Lower lobe of right lung (tissue), 2 donors: ENCODE measurements at places on chromosomes 5 and 9.

GRCh38 chr9:93492327-93492726 lies 38.9 kb upstream of the FAM120AOS start:
- no peaks in the 10 kb centered on the region for H3K27me3 ChIP-seq
- H3K4me3 ChIP-seq = no peak overlapping the region
- peaks cover 37% of the 10 kb centered on the region for H3K36me3 ChIP-seq
- DNase-seq = no peak

GRCh38 chr5:72383726-72384125 lies 63.6 kb downstream of the PTCD2 start:
- no peaks in the 10 kb centered on the region for H3K27me3 ChIP-seq
- DNase-seq = no peak
- H3K27ac ChIP-seq = no peak overlapping the region
- H3K36me3 ChIP-seq = no peaks in the 10 kb centered on the region
- peaks cover under 1% of the 10 kb centered on the region for H3K4me1 ChIP-seq

DNA sequence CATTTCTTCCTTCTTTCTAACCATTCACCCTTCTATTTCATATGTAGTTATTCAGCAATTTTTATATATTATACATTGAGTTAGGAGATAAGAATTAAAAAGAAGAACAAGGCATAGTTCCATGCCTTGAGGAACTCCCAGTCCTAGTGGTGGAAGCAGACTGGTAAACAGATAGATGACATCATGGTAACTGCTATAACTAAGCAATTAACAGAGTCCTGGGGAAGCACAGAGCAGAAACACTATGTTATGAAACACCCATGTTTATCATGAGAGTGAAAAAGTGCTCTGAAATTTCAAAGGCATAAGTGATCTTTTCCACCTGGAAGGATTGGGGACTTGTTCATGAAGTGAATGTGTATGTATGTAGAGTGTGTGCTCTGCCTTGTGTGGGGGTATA lies 14.6 kb downstream of the PAPPA start:
- no peaks in the 10 kb centered on the region for H3K4me1 ChIP-seq
- no peak for DNase-seq
- H3K4me3 ChIP-seq = no peak overlapping the region

- no peaks in the 10 kb centered on the region for H3K27me3 ChIP-seq
- H3K4me3 ChIP-seq = no peak overlapping the region
- H3K27ac ChIP-seq = no peak overlapping the region
- DNase-seq = no peak
- no peaks in the 10 kb centered on the region for H3K4me1 ChIP-seq
Measured at GRCh38 chr5:40981420-40981819, 72.1 kb downstream of the C7 start.

- H3K36me3 ChIP-seq = peaks cover 50% of the 10 kb centered on the region
- H3K27me3 ChIP-seq = no peaks in the 10 kb centered on the region
- no peak overlapping the region for H3K4me3 ChIP-seq
- H3K4me1 ChIP-seq = no peaks in the 10 kb centered on the region
- DNase-seq = no peak
Measured at GRCh38 chr5:154419236-154419635, 26.6 kb upstream of the SAP30L start.

- DNase-seq = no peak
- H3K36me3 ChIP-seq = no peaks in the 10 kb centered on the region
- H3K27ac ChIP-seq = no peak overlapping the region
- peaks cover 5% of the 10 kb centered on the region for H3K27me3 ChIP-seq
- H3K4me3 ChIP-seq = no peak overlapping the region
Measured at GRCh38 chr9:137402746-137403145, 20.2 kb downstream of the EXD3 start.

GRCh38 chr5:171474230-171474813 lies 54.9 kb downstream of the FGF18 start:
- no peak overlapping the region for H3K4me3 ChIP-seq
- H3K27me3 ChIP-seq = no peaks in the 10 kb centered on the region
- no peak for DNase-seq
- no peaks in the 10 kb centered on the region for H3K36me3 ChIP-seq

GRCh38 chr9:127437497-127438264 lies 13.5 kb downstream of the ZNF79 start:
- H3K36me3 ChIP-seq = peaks cover 97% of the 10 kb centered on the region
- no peak overlapping the region for H3K4me3 ChIP-seq
- no peak for DNase-seq
- no peaks in the 10 kb centered on the region for H3K27me3 ChIP-seq
- no peaks in the 10 kb centered on the region for H3K4me1 ChIP-seq
- no peak overlapping the region for H3K27ac ChIP-seq

- DNase-seq = no peak
- H3K27me3 ChIP-seq = no peaks in the 10 kb centered on the region
- H3K4me1 ChIP-seq = peaks cover 76% of the 10 kb centered on the region
- no peaks in the 10 kb centered on the region for H3K36me3 ChIP-seq
- no peak overlapping the region for H3K4me3 ChIP-seq
Measured at GRCh38 chr9:69172895-69173294, 1.2 kb upstream of the TJP2 start.

- no peak overlapping the region for H3K27ac ChIP-seq
- no peaks in the 10 kb centered on the region for H3K36me3 ChIP-seq
- no peak for DNase-seq
- H3K4me1 ChIP-seq = no peaks in the 10 kb centered on the region
Measured at GRCh38 chr5:176762489-176762888, 47.9 kb upstream of the UNC5A start.

- no peaks in the 10 kb centered on the region for H3K27me3 ChIP-seq
- H3K27ac ChIP-seq = peak overlapping the region; percentile 32
- no peaks in the 10 kb centered on the region for H3K36me3 ChIP-seq
- H3K4me3 ChIP-seq = no peak overlapping the region
- peaks cover 56% of the 10 kb centered on the region for H3K4me1 ChIP-seq
Measured at GRCh38 chr5:149152317-149152746, 11.0 kb downstream of the ABLIM3 start.

DNA sequence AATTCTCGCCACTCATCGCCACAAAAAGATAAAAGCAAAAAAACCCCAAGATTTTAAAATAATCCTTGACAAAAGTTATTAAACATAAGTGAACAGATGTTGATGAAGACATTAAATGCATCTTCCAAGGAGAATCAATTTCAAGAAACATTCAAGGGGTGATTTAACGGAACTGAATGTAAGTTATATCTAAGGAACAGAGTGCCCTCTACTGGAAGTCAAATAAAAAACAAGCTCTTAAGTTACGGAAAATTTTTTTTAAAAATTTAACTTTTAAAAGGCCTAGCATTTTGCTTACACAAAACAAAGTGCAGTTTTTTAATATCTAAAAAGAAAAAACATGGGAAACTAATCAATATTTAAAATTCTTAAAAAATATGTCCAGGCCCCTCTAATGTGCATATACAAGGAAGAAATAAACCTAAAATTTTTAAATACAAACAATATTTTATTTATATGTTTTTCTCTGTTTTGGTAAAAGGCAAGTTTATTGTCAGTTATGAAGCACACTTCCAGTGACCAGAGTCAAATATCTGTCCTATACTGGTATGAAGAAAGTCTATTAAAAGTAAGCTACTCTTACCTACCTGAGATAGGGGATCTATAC lies 28.0 kb downstream of the TEX10 start:
- H3K4me3 ChIP-seq = no peak overlapping the region
- H3K27ac ChIP-seq = no peak overlapping the region
- no peak for DNase-seq
- H3K27me3 ChIP-seq = no peaks in the 10 kb centered on the region
- no peaks in the 10 kb centered on the region for H3K4me1 ChIP-seq
- H3K36me3 ChIP-seq = peaks cover 63% of the 10 kb centered on the region

DNA sequence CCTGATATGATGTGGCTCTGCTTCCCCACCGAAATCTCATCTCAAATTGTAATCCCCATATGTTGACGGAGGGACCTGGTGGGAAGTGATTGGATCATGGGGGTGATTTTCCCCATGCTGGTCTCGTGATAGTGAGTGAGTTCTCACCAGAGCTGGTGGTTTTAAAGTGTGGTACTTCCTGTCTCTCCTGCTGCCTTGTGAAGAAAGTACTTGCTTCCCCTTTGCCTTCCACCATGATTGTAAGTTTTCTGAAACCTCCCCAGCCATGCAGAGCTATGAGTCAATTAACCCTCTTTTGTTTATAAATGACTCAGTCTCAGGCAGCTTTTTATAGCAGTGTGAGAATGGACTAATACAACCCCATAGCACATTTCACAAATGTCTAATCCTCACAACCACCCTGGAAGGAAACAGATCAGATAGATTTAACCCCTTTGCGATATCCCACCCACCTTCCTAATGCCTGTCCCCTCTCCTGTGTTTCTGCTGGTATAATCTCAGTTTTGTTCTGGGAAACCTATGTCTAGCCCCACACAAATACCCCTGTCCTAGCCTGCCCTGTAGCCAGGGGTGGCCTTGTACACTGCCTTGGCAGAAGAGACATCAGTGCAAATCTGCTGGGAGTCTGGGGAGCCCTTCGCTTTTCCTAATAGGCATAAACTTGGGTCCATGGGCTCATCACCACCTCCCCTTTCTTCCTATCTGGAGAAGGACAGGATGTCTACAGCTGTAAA lies 157.0 kb upstream of the RAI14 start:
- peaks cover 47% of the 10 kb centered on the region for H3K4me1 ChIP-seq
- peak overlapping the region; percentile 47 for H3K27ac ChIP-seq
- H3K36me3 ChIP-seq = no peaks in the 10 kb centered on the region
- no peaks in the 10 kb centered on the region for H3K27me3 ChIP-seq

- H3K4me3 ChIP-seq = no peak overlapping the region
- H3K36me3 ChIP-seq = no peaks in the 10 kb centered on the region
- H3K27ac ChIP-seq = no peak overlapping the region
- no peak for DNase-seq
Measured at GRCh38 chr5:135429301-135430134, 17.6 kb downstream of the DCANP1 start.

DNA sequence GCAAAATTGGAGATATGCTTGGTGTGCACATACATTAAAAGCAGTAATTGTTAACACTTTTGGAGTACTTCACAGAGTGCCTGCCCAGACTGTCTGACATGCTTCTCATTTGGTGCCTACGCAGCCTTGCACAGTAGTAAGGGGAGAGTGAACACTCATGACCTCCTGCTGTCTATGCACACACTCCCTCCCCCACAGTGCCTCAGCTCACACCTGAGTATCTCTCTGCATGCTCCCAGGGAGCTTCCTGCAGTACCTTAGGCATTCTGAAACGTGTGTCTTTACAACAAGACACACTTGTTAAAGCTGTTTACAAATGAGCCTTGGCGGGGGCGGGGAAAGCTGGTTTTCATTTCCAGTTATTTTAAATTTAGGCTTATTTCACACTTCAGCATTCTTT lies 18.0 kb downstream of the MAP3K1 start:
- no peak overlapping the region for H3K27ac ChIP-seq
- no peak for DNase-seq
- H3K4me3 ChIP-seq = no peak overlapping the region
- no peaks in the 10 kb centered on the region for H3K36me3 ChIP-seq

- H3K27ac ChIP-seq = no peak overlapping the region
- no peak overlapping the region for H3K4me3 ChIP-seq
- no peaks in the 10 kb centered on the region for H3K27me3 ChIP-seq
- H3K36me3 ChIP-seq = no peaks in the 10 kb centered on the region
- DNase-seq = no peak
- H3K4me1 ChIP-seq = no peaks in the 10 kb centered on the region
Measured at GRCh38 chr5:89729623-89730301, 679.8 kb downstream of the CETN3 start.

- no peaks in the 10 kb centered on the region for H3K36me3 ChIP-seq
- no peak overlapping the region for H3K27ac ChIP-seq
- H3K4me1 ChIP-seq = no peaks in the 10 kb centered on the region
- H3K27me3 ChIP-seq = no peaks in the 10 kb centered on the region
- H3K4me3 ChIP-seq = no peak overlapping the region
Measured at GRCh38 chr5:83440826-83441225, 30.7 kb upstream of the VCAN start.

- H3K4me1 ChIP-seq = peaks cover 37% of the 10 kb centered on the region
- no peak overlapping the region for H3K27ac ChIP-seq
- no peak overlapping the region for H3K4me3 ChIP-seq
- peak; percentile 71 for DNase-seq
- H3K36me3 ChIP-seq = no peaks in the 10 kb centered on the region
Measured at GRCh38 chr5:109485030-109485429, 75.3 kb upstream of the PJA2 start.

DNA sequence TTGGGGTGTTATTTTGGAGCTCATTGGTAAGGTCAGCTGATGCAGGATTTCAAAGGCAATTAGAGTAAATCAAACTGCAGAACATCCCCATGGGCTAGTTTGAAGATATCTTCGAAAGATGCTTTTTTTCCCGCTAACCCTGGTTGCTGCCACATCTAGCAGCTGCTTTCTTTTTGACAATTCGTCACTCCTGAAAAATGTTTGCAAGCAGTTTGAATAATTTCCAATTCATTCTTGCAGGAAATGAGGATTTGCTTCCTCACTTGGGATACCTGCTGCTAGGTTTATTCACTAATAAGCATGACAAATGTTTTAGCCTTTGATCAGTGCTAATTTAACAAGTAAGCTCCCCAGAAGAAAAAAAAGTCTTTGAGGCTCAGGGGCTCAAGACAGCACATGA lies 649.6 kb upstream of the RORB start:
- H3K4me3 ChIP-seq = no peak overlapping the region
- H3K27me3 ChIP-seq = no peaks in the 10 kb centered on the region
- H3K36me3 ChIP-seq = no peaks in the 10 kb centered on the region
- no peak for DNase-seq
- H3K27ac ChIP-seq = no peak overlapping the region
- H3K4me1 ChIP-seq = no peaks in the 10 kb centered on the region

DNA sequence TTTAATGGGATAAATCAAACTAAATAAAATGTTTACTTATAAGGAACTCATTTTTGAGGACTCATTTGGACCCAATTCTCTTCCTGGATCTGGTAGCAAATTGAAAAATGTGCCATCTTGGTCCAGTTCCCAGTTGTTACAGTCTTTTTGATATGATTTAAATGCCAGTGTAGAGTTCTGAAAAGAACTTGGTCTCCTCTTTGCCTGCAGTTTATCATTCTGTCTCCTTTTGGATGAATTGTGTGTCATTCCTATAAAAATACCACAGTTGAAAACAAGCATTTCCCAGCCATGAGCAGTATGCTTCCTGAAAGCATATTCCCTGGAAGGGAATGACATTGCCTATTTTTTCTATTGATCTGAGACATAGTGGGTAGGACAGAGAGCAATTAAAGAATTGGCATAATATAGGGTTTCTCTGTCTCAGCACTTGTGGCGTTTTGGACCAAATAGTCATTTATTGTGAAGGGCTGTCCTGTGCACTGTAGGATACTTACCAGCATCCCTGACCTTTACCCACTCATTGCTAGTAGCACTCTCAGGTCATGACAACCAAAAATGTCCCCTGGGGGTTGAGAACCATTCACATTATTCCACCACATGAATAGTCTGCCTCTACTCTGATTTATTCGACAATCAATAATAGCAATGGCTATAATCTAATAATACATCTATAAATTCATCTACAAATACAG lies 181.8 kb downstream of the NXNL2 start:
- no peak overlapping the region for H3K27ac ChIP-seq
- H3K4me3 ChIP-seq = no peak overlapping the region
- H3K36me3 ChIP-seq = no peaks in the 10 kb centered on the region
